Articular chondrocyte of knee joint (primary cell): ENCODE measurements at places on chromosomes 2 and 18. TPM values are rescaled to one million over a fixed set of nuclear protein-coding genes. Genes with fewer than 3 reads are reported as not detected.

Gene CNTNAP5
- not detected in 2 replicates for total RNA-seq

Gene G6PC2
- total RNA-seq = not detected in 2 replicates

Gene CTNNA2
- total RNA-seq = not detected in 2 replicates

Gene ACTG2
- 0.11 TPM in 1 of 2 replicates, not detected in the other for total RNA-seq

Gene SPAST
- 28.0 and 30.2 TPM in 2 replicates for total RNA-seq
